Stimulated activated naive CD4-positive, alpha-beta T cell treated with Interleukin-2 at 50 U/mL for 16 hours (primary cell): ENCODE measurements at places on chromosomes 5 and 9.

GRCh38 chr5:173010021-173010420, 26.4 kb downstream of the ATP6V0E1 start:
- no peak for DNase-seq

GRCh38 chr9:33782395-33783152, 12.8 kb upstream of the PRSS3 start:
- DNase-seq: no peak

DNA sequence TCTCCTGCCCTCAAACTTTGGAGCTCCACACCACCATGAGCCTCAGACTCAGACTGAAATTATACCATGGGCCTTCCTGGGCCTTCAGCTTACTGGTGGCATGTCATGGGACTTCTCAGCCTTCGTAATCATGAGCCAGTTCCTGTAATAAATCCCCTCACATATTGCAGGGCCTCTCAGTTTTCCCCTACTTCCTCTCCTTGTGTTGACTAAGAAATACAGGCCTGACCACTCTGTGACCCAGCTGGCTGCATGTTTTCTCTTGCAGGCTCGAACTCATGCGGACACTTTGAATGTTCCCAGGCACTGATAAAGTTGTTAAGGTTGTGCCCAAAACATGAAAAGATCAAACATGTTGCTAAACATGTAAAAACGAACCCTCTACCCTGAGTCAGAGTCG, 26.2 kb upstream of the SHC3 start:
- no peak for DNase-seq

DNA sequence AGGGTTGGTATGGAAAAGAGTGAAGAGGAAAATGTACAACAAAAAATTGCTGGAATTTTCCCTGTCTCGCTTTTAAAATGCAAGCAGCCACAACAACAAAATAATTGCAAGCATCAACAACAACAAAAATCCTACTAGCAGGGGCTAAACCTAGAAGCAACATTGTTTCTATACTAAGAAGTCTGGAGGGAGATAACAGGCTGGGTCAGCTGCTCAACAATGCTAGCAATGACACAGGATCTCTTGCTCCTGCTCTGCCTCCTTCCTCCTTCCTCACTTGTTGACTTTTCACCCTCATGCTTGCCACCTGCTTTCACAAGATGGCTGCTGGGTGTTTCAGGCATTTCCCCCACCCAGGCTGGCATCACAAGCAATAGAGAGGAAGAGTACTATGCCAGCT, 7.6 kb upstream of the AOPEP start:
- no peak for DNase-seq

- DNase-seq: no peak
Measured at GRCh38 chr5:136143312-136143711, 10.7 kb downstream of the SMAD5 start.

GRCh38 chr5:5316334-5316733, 106.1 kb upstream of the ICE1 start:
- no peak for DNase-seq

- no peak for DNase-seq
Measured at GRCh38 chr5:109981979-109982378, 292.3 kb downstream of the MAN2A1 start.
